ENCODE measurements at places on chromosomes 2 and 18. TPM values are rescaled to one million over a fixed set of nuclear protein-coding genes. Genes with fewer than 3 reads are reported as not detected.

GRCh38 chr2:219127037-219127635 is 33.5 kb downstream of the NHEJ1 start:
- no peak overlapping the region for H3K4me3 ChIP-seq
- H3K36me3 ChIP-seq: no peaks in the 10 kb centered on the region
- no peak overlapping the region for H3K27ac ChIP-seq
- no peaks in the 10 kb centered on the region for H3K27me3 ChIP-seq
- no peak for DNase-seq
- H3K4me1 ChIP-seq: peaks cover 14% of the 10 kb centered on the region

GRCh38 chr2:96163768-96164429 is 18.7 kb upstream of the DUSP2 start:
- H3K27me3 ChIP-seq: peaks cover 14% of the 10 kb centered on the region
- peaks cover 7% of the 10 kb centered on the region for H3K36me3 ChIP-seq
- DNase-seq: no peak
- peak overlapping the region; percentile 62 for H3K27ac ChIP-seq
- H3K4me3 ChIP-seq: no peak overlapping the region

DNA sequence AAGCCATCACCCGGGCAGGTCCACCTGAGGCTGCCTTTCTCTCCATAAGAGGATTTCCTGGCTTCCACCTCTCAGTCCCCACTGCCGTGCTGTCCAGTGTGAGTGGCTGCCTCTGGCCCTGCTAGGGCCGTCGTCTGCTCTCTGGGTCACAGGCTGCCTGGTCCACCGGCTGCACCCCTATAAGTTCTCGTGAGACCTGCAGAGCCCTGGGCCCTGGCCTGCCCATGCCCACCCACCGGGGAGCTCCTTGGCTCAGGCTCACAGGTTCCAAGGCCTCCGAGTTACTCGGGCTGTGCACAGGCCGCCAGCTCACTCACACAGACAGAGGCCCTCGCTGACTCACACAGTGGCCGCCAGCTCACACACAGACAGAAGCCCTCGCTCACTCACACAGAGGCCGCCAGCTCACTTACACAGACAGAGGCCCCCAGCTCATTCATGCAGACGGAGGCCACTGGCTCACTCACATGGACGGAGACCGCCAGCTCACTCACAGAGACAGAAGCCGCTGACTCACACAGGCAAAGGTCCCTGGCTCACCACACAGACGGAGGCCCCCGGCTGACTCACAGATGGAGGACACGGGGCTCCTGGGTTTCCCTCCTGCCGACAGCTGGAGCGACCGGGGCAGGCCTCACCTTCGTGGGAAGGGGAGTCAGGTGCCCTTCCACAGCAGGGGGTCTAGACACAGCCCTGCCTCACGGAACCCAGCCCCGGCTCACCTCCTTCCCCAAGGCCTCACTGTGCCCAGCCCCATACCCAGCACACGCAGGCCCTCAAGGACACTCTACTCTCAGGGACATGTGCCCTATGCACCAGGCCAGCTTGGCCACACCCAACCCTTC is 334.1 kb upstream of the MYT1L start:
- H3K27me3 ChIP-seq: peaks cover 13% of the 10 kb centered on the region
- DNase-seq: no peak
- peak overlapping the region; percentile 62 for H3K27ac ChIP-seq
- H3K4me1 ChIP-seq: peaks cover 8% of the 10 kb centered on the region
- H3K4me3 ChIP-seq: no peak overlapping the region
- no peaks in the 10 kb centered on the region for H3K36me3 ChIP-seq

- H3K27ac ChIP-seq: no peak overlapping the region
- peaks cover 34% of the 10 kb centered on the region for H3K4me1 ChIP-seq
- no peaks in the 10 kb centered on the region for H3K36me3 ChIP-seq
- no peak overlapping the region for H3K4me3 ChIP-seq
- no peak for DNase-seq
These were observed 202.0 kb downstream of the HRH4 start for GRCh38 chr18:24662412-24662821.

DNA sequence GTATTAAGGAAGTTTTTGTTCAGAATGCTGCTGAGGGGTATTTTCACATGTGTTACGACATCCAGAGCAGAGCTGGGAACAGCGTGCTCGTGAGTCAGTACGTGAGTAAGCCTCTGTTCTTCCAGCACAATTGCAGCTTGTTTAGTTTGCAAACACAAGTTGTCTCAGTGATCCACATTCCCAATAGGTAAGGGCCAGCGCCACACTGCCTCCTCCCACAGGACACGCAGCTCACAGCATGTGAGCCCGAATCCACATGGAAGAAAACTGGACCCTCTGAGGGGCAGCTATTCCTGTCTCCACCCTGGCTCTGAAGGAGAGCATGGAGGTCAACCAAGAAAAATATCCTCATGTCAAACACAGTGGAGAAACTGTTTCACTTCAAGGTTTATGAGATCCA is 173.9 kb upstream of the PID1 start:
- H3K27me3 ChIP-seq: peaks cover 1% of the 10 kb centered on the region
- no peak for DNase-seq
- H3K4me1 ChIP-seq: no peaks in the 10 kb centered on the region

GRCh38 chr2:170514140-170514539 is 201.0 kb upstream of the SP5 start:
- no peak for DNase-seq
- H3K4me3 ChIP-seq: no peak overlapping the region
- no peaks in the 10 kb centered on the region for H3K36me3 ChIP-seq
- H3K27me3 ChIP-seq: no peaks in the 10 kb centered on the region
- H3K4me1 ChIP-seq: peaks cover 11% of the 10 kb centered on the region

DNA sequence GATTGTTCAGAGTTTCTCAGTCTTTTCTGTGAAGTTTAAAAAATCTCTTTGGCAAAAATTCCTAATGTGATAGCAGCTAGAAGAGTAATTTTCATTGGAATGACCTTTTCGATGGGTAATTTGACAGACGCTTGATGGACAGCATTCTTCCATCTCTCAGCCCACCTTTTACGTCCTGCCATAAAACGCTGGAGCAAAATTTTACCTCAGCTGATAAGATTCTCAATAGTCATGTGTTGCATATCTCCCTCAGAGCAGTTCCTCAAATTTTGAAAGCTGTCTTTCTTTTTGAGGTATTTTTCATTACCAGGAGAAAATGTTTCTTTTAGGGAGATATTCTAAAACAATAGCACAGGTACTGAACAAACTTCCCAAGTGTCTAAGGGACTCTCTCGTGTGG is 441.4 kb downstream of the PARD3B start:
- peaks cover 6% of the 10 kb centered on the region for H3K4me1 ChIP-seq
- H3K4me3 ChIP-seq: no peak overlapping the region
- H3K27me3 ChIP-seq: no peaks in the 10 kb centered on the region
- DNase-seq: no peak
- no peaks in the 10 kb centered on the region for H3K36me3 ChIP-seq

DNA sequence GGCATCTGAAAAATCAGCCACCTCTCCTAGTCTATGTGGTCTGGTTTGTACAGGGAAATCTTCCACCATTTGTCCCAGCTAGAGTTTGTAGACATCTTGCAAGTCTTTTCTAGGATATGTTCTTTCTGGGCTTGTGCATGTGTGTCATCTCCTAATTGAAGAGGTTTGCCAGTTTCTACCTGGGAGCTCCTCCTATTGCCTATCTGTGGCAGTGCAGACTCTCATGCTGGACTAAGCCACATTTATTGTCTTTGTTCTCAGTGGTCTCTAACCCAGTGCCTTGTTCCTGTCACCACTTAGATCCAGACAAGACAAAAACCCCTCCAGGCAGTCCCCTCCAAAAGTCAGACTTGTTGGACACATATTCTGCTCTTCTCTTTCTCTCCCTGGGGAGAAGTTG is 72.0 kb upstream of the MRPS9 start:
- H3K4me1 ChIP-seq: no peaks in the 10 kb centered on the region
- H3K4me3 ChIP-seq: no peak overlapping the region
- DNase-seq: no peak
- peaks cover 5% of the 10 kb centered on the region for H3K36me3 ChIP-seq
- H3K27ac ChIP-seq: no peak overlapping the region
- no peaks in the 10 kb centered on the region for H3K27me3 ChIP-seq

DNA sequence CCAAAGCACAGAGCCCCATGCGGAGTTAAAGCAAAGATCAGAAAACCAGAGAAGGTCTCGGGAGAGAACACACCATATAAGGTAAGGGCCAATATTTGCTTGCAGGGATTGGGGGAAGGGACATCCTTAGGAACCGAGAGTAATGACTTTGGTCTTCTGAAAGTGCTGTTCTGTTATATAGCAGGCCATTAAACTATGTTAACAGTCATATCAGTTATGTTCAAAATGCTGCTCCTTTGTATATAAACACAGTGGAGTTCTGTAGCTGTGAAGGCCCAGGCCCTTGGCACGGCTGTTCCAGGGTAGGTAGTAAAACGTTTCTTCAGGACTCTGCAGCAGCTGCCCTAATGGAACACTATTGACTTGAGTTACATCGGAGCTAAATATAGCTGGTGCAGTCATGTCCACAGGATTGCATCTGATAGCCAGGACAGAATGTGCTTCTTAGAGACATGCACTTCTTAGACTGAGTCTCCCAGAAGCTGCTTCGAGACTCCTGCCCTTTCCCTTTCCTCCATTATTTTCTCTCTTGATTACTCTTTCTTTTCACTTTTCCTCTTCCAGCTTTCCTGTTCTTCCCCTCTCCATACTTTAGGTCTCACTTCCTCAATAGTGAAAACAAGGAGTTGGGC is 122.4 kb downstream of the SETBP1 start:
- H3K27me3 ChIP-seq: peaks cover 12% of the 10 kb centered on the region
- H3K4me1 ChIP-seq: peaks cover 55% of the 10 kb centered on the region
- peak overlapping the region; percentile 70 for H3K4me3 ChIP-seq
- peaks cover 9% of the 10 kb centered on the region for H3K36me3 ChIP-seq

DNA sequence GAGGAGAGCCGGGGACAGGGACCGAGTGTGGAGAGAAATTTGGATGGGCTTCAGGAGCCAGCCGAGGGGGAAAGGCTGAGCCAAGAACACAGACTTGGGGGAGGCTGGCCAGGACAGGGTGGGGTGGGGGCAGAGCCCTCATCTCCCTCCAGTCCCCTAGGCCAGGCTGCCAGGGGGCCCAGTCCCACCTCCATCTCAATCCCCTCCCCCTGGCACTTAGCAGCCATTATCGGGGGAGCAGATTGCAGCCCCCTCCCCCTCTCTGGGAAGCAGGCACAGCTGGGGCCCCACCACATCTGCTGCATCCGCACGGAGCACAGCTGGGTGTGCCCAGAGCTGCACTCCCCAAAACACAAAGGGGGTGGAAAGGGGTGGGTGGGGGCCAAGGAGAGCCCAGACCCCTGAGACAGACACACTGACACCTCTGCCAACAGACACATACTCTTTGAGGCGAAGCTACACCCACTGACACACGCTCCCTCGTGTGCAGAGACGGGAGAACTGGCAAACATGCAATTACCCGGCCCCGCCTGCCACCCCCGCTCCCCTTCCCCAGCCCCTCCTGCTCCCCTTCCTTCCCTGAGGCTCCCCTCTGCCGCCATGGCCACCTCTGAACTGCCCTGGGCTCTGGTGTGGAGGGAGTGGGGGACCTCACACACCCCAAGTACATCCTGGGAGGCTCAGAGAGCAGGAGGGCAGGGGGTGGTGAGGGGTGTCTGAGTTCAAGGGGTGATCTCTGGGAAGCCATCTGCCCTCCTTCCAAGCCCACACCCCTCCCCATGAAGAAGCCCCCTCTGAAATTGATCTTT is 5.1 kb upstream of the ASIC4 start:
- H3K27me3 ChIP-seq: peaks cover 22% of the 10 kb centered on the region
- H3K4me1 ChIP-seq: peaks cover 41% of the 10 kb centered on the region
- peak overlapping the region; percentile 91 for H3K27ac ChIP-seq
- peak overlapping the region; percentile 75 for H3K4me3 ChIP-seq

GRCh38 chr2:174465327-174465726 is 21.5 kb downstream of the GPR155 start:
- H3K4me3 ChIP-seq: no peak overlapping the region
- no peak overlapping the region for H3K27ac ChIP-seq
- H3K27me3 ChIP-seq: no peaks in the 10 kb centered on the region

DNA sequence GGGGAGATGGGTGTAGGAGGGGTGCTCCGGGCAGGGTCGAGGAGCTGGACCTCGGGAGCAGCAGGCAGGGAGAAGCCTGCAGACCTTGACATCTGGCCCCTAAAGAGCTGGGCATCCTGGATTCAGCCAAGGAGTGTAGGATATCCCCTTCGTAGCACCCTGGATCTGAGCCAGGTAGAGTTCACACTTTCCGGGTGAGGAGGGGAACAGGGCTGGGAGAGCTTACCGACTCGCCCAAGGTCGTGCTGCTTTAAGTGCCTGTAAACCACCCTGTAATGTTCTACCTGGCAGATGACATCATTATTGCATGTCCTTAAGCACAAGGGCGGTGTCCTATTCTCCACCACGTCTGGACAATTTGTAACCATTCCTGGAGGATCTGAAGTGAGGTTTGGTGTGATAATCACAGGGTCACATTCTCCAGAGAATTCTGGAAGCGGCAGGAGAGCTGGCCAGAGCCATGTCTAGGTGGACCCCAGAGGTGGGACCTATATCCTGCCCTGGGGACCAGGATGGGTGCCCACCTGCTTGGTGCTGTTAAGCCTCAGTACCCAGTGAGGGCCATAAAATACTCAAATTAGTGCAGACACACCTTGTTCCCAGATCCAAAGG is 14.6 kb downstream of the ITM2C start:
- peaks cover 5% of the 10 kb centered on the region for H3K36me3 ChIP-seq
- H3K27me3 ChIP-seq: peaks cover 14% of the 10 kb centered on the region
- DNase-seq: no peak
- no peak overlapping the region for H3K27ac ChIP-seq
- no peak overlapping the region for H3K4me3 ChIP-seq

- no peaks in the 10 kb centered on the region for H3K27me3 ChIP-seq
- no peaks in the 10 kb centered on the region for H3K36me3 ChIP-seq
- no peak overlapping the region for H3K27ac ChIP-seq
- peaks cover 7% of the 10 kb centered on the region for H3K4me1 ChIP-seq
- H3K4me3 ChIP-seq: no peak overlapping the region
- no peak for DNase-seq
These were observed 48.2 kb upstream of the TMEM200C start for GRCh38 chr18:5943514-5943913.

DNA sequence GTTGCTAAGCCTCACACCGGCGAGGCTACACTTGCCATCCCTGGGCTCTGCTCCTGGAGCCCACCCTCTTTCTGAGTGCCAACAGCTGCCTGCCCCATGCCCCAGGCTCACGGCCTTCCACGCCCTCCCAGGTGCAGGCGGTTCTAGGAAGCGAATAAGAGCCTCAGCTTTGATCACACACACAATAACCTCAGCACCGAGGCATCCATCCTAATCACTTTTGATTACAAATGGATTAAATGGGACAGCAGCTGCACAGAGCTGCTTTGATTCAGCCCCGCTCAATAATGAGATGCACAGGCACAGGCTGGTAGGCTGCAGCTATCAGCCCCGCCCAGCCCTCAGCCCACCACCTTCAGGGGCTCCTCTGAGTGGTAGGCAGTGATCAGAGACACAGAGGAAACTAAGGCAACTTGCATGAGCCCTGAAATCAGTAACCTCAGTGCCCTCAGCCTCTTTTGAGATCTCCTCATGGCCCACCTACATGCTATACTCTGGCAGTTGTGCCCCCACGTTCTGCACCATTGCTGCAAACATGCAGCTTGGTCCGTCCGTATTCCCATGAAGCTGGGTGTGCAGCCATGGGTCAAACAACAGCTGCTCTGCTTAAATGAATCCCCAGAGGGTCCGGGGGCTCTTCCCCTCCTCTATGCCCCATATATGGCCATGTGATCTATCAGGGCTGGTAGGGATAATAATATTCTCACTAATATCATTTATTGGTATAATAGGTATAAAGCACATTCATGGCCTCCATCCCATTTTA is 171.4 kb downstream of the SETBP1 start:
- no peak overlapping the region for H3K4me3 ChIP-seq
- peak overlapping the region; percentile 71 for H3K27ac ChIP-seq
- peak; percentile 47 for DNase-seq
- no peaks in the 10 kb centered on the region for H3K27me3 ChIP-seq
- no peaks in the 10 kb centered on the region for H3K36me3 ChIP-seq

CYS1 gene
- not detected for total RNA-seq

KYNU gene
- not detected for total RNA-seq

DSC2 gene
- 31.4 TPM for total RNA-seq

REG3A gene
- not detected for total RNA-seq

NCKAP5 gene
- total RNA-seq: 0.20 TPM

TACR1 gene
- total RNA-seq: 0.17 TPM

ALPP gene
- 0.34 TPM for total RNA-seq

ADAM23 gene
- 16.4 TPM for total RNA-seq

Measured in glutamatergic neuron (in vitro differentiated cells).